ENCODE measurements at places on chromosomes 1 and 21.

DNA sequence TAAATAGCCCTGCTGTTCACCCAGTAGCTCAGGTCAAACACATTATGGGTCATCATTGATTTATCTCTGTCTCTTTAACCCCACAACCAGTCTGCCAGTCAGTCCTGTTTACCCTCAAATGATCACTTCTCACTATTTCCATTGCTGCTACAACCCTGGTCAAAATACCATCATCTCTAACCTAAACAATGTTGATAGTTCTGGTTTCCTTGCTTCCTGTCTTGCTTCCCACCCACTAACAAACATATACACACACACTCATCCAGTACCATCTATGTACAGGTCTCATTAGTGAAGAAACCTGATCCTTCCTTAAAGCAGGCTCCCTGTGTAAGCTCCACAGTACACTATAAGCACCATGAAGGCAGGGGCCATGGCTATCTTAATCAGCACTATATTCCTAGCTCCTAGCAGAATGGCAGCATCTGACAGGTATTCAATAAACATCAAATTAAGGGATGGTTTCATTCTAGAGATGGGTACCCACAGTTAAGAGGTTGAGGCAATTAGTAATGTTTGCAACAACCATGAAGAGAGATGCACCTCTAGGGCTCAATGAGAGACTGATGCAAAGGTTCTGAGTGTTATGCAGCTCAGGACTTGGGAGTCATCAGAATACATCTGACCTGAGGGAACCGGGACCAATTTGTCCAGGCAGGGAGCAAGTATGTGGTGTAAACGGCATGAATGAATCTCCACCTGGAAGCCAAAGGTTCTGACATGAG is 10.0 kb upstream of the TGFBR3 start:
- no peak for DNase-seq

DNA sequence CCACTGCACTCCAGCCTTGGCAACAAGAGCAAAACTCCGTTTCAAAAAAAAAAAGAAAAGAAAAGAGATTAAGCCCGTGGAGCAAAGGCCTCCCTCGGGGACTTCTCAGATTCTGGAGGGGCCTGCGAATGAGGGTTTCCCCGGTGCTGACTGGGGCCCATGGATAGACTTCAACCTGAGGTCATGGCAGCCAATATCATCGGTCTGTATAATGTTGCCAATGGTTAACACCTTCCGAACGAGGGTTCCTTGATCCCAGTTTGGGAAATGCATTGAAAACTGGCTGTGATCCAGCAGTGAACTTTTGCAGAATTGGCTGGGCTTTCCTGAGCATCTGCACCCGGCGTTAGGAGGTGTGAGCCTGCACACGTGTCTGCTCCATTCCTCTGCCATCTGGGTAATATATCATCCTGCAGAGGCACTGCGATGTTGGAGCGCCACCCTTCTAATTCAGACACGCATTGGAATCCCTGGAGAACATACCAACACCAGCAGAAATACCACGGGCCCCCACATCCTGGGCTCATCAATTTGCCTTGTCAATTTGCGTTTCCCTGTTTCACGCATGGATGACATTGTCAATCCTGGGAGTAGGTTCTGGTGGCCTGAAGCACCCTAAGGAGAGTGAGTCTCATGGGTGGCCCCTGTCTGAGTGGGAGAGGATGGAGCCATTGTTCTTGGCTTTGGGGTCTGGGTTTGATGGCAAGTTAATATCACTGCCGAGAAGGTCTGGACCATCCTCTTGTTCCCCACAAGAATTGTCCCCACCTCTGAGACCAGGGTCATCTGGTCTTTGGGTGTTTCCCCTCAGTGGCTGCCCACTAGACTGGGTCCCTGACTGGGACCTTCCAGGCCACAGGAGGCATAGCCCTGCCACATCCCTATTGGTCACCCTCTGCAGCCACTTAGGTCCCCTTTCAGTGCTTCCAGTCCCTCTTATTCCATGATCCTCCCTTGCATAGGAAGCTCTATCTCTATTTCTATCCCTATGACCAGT is 441.0 kb downstream of the PTPRU start:
- no peak for DNase-seq

DNA sequence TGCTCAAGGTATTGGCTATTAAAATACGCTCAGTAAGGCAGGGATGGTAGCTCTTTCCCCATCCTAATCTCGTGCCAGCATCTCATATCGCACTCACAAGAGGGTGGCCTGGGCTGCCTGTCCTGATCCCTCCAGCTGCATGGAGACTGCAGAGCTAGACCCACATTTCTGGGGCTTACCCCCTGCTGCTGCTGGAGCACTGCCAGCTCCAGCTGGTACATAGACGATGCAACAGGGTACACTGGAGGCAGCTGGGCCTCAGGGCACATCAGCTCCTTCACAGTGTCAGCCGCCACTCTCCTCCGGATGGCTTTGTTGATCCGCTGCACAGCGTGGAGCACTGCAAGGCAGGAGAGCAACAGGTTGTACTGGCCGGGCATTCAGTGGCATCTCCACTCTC is 16.0 kb downstream of the IQGAP3 start:
- DNase-seq = no peak

- DNase-seq = no peak
These were observed 3.0 kb downstream of the F11R start for GRCh38 chr1:161017756-161018630.

- DNase-seq = no peak
These were observed 182.9 kb downstream of the OMA1 start for GRCh38 chr1:58363585-58363984.

- no peak for DNase-seq
These were observed 15.0 kb upstream of the LRP8 start for GRCh38 chr1:53342735-53343470.

- no peak for DNase-seq
These were observed 46.4 kb upstream of the TMEM51 start for GRCh38 chr1:15107058-15107687.

- DNase-seq = no peak
These were observed 23.1 kb upstream of the C1orf198 start for GRCh38 chr1:230891413-230891812.

DNA sequence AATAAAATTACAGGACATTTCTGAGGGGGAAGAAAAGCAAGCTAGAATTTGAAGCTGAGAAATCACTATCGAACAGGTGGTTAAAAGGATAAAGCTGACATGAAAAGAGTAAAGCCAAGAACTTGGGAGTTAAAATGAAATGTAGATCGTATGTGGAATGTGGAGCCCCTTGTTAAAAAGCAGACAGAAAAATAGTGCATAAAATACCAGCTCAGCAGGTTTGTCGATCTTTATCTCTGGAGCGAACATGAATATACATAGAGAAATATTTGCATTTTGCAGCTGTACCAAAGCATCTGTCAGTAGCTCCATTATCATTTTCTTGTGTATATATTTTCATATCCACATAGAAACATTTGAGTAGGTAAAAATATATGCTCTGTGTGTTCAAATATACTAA is 73.6 kb upstream of the CDC42BPA start:
- peak; percentile 87 for DNase-seq

- no peak for DNase-seq
These were observed 56.6 kb upstream of the C1orf174 start for GRCh38 chr1:3956527-3957170.

GRCh38 chr1:244112636-244113035 is 61.6 kb downstream of the ZBTB18 start:
- no peak for DNase-seq

DNA sequence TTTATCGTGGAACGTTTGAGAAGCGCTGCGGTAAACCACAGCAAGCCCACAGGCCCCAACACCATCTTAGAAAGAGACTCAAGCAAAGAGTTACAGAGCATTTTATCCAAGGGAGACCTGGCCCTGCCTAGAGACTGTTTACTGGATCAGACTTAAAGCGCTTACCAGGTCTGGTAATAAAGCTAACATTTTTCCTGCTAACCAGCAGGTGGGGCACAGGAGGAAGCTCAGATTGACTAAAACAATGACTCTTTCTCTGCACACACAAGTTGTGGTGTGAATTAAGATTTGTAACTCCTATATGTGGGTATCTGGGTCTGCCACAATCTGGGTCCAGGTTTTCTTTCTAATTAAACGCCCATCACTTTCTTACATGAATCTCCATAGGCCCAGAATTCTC is 136.5 kb upstream of the ETS2 start:
- DNase-seq = no peak

DNA sequence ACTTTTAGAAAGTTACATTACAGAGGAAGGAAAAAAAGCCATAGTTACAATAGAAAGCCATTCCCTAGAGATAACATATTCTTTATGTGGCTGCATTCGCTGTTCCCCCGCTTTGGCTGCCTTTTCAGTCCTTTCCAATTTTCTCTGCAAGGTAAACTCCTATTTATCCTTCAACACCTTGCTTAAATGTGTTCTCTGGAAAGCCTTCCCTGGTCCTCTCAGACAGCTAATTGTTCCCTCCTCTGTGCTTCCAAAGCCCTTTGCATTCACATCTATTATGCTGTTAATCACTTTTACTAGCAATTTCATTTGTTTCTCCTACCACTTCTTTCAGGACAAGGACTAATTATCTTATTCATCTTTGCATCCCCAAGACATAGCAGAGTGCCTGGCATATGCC is 1.6 kb downstream of the PHC2 start:
- DNase-seq = no peak

DNA sequence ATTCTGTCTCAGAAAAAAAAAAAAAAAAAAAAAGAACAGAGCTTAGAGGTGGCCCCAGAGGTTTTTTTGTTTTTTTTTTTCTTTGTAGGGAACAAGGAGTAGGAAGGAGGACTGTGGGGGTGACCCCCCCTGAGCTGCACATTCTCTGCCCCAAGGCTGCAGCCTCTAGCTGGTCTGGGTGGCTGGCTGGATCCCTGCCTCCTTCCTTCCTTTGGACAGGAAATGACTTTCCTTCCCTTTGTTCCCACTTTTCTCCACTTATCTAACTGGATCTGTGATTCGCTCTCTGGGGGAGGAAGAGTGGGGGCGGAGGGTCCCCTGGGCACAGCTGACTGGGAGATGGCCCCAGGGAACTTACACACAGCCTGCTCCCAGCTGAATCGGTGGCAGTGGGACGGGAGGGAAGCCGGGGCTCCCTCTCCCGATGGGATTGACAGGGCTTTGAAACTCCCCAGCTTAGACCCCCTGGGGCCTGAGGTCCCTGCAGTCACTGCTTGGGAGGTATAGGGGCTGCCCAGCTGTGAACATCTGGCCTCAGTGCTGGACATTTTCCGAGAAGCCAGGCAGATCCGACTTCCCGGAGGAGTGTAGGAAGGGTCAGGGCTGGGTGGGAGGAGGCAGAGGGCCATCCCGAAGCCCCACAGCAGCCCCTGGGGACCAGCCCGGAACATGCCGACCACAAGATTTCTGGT is 2.1 kb downstream of the FBLIM1 start:
- DNase-seq = no peak

GRCh38 chr1:61087571-61087970 is 5.2 kb downstream of the NFIA start:
- DNase-seq = no peak

GRCh38 chr1:221907166-221907932 is 165.5 kb upstream of the DUSP10 start:
- no peak for DNase-seq

GRCh38 chr1:157819896-157820295 is at the start of gene FCRL1:
TSS of gene FCRL1 (minus strand) at chr1:157820120. CDS start at chr1:157820037, 83 bp downstream.
- DNase-seq = no peak

- no peak for DNase-seq
These were observed 7.2 kb upstream of the GRIK3 start for GRCh38 chr1:37041483-37041882.

DNA sequence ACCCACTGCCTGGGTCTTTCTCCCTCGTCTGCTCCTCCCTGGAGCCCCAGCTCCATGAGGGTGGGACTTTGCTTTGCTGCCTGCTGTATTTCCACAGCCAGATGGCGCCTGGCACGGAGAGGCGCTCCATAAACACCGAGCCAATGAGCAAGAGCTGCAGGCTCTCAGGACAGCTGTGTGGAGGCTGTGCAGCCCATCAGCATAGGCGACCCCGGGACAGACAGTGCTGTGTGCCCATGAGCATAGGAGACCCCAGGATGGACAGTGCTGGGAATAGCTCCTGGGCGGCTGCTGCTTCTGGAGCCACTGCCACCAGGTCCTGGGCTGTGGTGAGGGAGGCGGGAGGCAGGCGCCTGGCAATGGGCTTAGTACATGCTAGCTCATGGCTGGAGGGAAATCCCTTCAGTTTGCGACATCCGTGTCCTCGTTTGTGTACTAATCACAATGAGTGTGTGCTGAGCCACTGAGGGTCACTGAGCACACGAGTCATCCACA is 29.2 kb downstream of the CEP104 start:
- DNase-seq = no peak

- peak; percentile 58 for DNase-seq
These were observed 4.9 kb downstream of the RNF223 start for GRCh38 chr1:1069056-1069710.

- no peak for DNase-seq
These were observed 83.7 kb downstream of the ZSWIM5 start for GRCh38 chr1:45122724-45123123.

- no peak for DNase-seq
These were observed 430.9 kb downstream of the LMO4 start for GRCh38 chr1:87759421-87760087.

DNA sequence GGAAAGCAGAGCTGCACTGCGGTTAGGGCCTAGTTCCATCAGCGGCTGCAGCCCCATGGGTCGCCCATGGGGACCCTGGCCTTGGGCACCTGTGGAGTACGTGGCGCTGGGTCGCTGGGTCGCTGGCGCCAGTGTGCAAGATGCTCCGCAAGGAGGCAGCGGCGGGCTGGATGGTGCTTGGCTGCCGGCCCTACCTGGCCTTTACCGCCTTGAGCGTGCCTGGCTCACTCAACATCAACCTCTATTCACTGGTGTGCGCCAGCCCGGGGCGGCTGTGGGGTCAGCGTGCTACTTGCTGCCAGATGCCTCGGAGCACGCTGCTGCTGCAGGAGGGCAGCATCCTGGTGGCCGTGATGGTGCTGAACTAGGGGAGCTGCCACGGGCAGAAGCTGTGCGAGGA is 85.1 kb upstream of the RHOU start:
- no peak for DNase-seq

DNA sequence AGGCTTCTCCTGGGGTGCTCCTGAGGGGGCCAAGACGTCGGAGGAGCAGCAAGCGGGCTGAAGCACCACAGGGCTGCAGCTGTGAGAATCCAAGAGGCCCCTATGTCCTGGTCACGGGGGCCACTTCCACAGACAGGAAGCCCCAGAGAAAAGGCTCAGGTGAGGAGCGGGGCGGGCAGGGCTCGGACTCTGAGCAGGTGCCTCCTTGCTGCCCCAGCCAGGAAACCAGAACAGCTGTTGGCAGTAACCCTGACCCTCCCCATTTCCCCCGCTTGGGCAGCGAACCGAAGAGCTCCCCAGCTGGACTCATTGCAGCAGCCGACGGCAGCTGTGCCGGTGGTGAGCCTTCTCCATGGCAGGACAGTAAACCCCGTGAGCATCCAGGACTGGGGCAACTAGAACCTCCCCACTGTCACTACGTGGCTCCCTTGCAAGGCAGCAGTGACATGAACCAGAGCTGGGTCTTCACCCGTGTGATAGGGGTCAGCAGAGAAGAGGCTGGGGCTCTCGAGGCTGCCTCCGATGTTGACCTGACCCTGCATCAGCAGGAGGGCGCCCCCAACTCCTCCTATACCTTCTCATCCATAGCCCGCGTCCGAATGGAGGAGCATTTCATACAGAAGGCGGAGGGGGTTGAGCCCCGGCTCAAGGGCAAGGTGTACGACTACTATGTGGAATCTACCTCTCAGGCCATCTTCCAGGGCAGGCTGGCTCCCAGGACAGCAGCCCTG is 625 bp downstream of the KLHDC7A start:
- DNase-seq = no peak

Measured in NCI-H1048 (cell line).